Activated CD4-positive, alpha-beta memory T cell treated with anti-CD3 and anti-CD28 coated beads for 36 hours (primary cell): ENCODE measurements at places on chromosomes 1 and 21. TPM values are rescaled to one million over a fixed set of nuclear protein-coding genes. Genes with fewer than 3 reads are reported as not detected.

PINK1 gene
- 4.8 TPM for total RNA-seq

SPRR4 gene
- not detected for total RNA-seq

TCP10L gene
- 0.50 TPM for total RNA-seq

NTMT2 gene
- not detected for total RNA-seq

SPRR2G gene
- not detected for total RNA-seq

SPRR5 gene
- not detected for total RNA-seq

FCGR3A gene
- total RNA-seq: not detected

CFAP74 gene
- total RNA-seq: not detected

FAM110D gene
- not detected for total RNA-seq

AGO4 gene
- 6.0 TPM for total RNA-seq

AIRE gene
- not detected for total RNA-seq

FLG2 gene
- total RNA-seq: not detected

WDR64 gene
- total RNA-seq: not detected

PTGFRN gene
- 13.5 TPM for total RNA-seq

MRPL24 gene
- total RNA-seq: 106 TPM

RGS8 gene
- 0.05 TPM for total RNA-seq

AKNAD1 gene
- not detected for total RNA-seq

KDF1 gene
- not detected for total RNA-seq

ST6GALNAC3 gene
- 0.26 TPM for total RNA-seq

RGS13 gene
- not detected for total RNA-seq

COL11A1 gene
- total RNA-seq: not detected

HDAC1 gene
- total RNA-seq: 139 TPM

CHAF1B gene
- total RNA-seq: 31.2 TPM

RASAL2 gene
- total RNA-seq: not detected

TDRD10 gene
- total RNA-seq: not detected

CGN gene
- total RNA-seq: 1.3 TPM

OR2AK2 gene
- total RNA-seq: not detected

TEX38 gene
- not detected for total RNA-seq

OR2T2 gene
- not detected for total RNA-seq

C1orf141 gene
- 0.70 TPM for total RNA-seq

RNU1-1 gene
- total RNA-seq: 1,390 TPM

IL20 gene
- not detected for total RNA-seq

MASP2 gene
- not detected for total RNA-seq

OR10J1 gene
- not detected for total RNA-seq

DMRTA2 gene
- total RNA-seq: not detected
